ENCODE measurements at places on chromosomes 5 and 9.

DNA sequence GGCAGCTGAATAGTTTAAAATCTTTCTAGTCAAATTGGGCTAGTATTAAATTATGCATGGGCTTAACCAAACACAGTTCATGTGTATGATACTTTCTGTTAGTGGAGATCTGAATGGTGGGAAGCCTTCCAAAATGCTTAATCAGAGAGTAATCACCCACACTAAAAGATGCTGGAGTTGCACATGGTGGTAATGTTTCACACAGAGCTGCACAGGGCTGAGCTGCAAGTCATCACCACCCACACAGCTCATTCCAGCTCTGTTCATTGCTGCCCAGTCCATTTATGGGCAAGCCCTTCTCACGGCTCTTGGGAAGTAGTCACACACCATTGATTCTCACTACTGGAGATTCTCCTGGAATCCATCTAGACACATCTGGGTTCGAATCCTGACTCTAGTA is 351.5 kb upstream of the KCNN2 start:
- no peak for DNase-seq

DNA sequence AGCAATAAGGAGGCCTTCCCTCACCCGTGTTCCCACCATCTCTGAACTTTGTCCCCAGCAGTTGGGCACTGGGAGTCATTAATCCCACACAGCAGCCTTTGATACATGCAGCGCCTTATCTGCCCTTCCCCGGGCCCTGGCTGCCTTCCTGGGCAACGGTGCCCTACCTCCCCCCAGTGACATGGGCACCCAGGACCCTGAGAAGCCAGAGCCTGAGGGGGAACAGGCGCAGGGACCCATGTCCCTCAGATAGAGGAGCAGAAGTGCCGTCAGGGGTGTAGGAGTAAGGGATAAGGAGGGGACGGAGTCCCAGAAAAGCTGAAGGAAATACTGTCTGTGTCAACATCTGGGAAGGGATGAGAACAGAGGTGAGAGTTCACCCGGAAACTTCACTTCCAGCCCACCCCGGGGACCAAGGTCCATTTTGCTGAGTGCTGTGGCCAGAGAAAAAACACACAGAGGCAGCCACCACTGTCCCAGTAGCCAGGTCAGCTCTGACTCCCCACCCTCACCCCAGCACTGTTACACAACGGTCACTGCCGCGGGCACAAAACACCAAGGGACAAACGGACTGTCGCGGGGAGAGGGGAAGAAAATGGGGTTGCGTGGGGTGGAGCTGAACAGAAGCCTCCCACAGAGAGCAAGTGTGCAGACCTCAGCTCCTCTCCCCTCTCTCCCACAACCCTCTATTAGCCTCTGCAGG is 3.8 kb downstream of the PCDH1 start:
- no peak for DNase-seq

DNA sequence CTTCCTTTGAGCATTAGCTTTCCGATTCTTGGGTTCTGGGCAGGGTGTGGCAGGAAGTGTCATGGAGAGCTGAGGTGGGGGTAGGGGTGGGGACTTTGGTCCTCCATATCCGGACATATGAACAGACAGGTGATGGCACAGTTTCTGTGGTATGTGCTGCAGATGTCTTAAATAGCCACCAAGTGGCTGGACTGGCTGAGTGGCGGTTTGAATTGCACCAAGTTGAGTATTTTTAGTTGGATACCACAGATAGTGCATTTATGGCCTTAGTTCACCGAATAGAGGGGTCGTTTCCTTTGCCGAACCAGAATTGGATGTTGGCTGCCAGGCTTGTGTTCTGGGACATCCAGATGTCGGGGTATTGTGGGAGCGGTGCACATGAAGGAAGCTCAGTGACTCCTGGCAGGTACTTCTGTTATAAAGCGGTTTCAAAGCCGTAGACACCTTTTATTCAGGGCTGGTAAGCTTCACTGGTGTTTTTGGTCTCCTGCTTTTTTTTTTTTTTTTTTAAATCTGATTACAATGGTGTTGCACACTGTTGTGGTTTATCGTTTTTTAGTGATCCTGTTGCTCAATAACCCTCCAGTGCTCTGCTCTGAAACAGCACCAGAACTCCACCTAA is 15.1 kb upstream of the TNFAIP8 start:
- no peak for DNase-seq

- DNase-seq: no peak
Observed at GRCh38 chr5:28329176-28329575, 1290.8 kb upstream of the CDH9 start.

DNA sequence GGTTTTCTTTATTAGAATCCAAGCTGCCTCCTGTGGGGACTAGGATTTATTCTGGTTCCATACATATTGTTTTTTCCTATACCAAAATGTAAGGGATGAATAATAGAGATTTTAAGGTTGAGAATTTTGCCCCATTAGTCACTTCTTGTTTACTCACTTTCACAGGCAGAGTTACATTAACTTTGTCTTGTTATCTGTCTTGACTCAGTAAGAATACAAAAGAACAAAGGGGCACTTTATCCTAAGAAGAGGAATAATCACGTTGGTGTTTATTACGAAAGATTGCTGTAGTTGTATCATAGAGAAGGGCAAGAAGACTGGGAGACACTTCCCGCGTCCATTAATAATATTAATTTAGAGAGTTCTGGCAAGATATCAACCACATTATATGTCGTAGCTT is 599.7 kb upstream of the FTMT start:
- no peak for DNase-seq

GRCh38 chr9:19288081-19288480 is 57.6 kb downstream of the DENND4C start:
- DNase-seq: no peak

DNA sequence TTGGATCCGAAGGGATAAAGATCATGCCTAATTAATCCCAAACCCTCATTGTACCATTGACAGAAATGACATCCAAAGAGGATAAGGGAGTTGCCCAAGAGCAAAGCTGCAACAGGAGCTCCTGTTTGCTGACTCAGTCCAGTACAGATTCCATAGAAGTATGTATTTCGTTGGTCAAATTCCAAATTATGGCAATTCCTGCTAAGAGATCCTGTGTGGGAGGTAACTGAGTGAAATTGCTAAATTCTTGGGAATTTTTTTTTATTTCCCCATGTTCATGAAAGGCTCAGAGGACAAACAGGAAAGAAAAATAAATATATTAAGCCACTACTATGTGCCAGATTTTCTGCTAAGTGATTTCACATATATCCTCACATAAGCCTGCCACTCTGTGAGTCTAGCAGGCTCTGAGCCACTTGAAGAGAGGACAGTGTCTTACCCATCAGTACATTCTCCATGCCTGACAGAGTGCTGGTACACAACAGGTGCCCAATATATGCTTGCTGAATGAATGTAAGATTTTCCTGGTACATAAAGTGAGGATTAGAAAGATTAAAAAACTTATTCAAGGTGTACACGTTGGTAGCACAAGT is 132.7 kb downstream of the GLIS3 start:
- DNase-seq: no peak

DNA sequence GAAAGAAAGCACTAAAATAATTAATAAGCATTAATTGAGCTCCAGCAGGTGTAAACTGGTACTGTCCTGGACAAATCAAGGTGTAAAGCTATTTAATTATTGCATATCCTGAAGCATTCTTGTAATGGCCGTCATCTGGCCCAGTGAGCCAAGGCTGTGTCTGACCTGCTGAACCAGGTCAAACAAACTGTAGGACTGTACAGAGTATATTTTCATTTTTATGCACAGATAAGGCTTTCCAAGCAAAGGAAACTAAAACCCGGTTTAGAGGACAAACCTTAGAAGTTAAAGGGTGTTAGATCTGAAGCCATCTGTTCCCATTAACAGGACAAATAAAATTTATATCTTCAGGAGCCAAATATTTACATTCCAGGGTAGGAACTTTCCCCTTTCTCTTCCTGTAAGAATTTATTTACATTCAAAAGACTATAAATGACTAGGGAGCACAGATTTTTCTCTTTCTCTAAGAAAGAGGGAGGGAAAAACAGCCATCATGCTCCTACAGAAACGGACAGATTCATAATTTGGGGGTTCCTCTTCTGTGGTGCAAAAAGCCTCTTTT is 69.8 kb downstream of the ESM1 start:
- no peak for DNase-seq

- no peak for DNase-seq
Observed at GRCh38 chr9:2613730-2614271, 7.8 kb upstream of the VLDLR start.

DNA sequence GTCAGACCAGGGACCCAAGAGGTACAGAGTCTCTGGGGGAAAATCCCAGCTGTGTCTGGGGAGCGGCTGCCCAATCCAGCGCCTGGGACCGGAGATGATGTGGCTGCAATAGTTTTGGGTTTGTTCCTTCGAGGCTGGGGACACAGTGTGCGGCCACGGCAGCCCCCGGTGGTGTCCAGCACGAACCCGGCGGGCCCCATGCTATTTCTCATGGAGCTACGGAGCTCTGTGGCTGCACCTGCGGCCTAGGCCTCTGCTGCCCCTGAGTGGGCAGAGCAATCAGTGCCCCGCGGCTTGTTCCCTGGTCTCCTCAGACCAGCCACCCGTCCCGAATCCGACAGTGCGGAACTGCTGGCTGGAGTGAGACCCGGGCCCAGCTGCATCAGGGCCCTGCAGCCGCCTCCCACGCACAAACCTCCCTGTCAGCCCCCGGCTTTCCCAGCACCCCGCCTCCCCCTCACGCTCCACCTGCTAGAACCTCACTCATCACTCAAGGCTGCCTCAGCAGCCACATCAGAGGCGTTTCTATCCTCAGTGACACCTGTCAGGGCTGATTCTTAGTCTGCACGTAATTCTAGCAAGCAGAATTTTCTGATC is 29.0 kb downstream of the SARDH start:
- peak; percentile 47 for DNase-seq

DNA sequence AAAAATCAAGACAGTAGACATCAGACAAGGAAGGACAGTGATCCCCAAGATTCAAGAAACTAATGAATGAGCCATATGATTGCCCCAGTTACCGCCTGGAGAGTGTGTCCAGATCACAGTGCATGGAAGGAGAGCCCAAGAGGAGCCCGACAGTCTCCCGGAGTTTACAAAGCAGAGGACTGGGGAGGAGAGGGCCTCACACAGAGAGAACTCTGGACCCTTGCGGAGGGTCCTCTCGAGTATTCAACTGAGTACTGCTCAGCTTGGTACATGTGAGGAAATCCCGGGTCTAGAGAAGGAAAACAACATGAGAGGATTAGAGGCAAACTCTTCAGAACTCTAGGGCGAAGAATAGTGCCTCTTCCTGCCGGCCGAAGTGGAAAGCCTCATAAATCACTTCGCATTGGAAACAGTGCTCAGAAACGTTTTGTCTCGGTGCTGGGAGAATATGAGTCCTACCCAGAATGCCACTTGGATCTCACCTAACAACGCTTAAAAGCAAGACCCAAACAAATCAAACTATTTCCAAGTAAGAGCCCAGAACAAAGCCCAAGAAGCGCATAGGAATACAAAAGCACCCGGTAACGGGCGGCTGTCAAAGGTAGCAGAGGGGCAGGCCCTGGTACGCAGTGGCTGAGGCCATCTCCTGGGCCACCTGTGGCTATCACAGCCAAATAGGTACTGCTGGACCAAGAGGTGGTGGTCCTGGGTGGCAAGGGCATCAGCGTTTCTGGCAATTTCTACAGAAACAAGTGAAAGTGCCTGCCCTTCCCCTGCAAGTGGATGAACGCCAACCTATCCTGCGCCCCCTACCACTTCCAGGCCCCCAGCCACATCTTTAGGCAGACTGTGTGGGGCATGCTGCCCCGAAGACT is 36.0 kb downstream of the FAM78A start:
- DNase-seq: no peak

DNA sequence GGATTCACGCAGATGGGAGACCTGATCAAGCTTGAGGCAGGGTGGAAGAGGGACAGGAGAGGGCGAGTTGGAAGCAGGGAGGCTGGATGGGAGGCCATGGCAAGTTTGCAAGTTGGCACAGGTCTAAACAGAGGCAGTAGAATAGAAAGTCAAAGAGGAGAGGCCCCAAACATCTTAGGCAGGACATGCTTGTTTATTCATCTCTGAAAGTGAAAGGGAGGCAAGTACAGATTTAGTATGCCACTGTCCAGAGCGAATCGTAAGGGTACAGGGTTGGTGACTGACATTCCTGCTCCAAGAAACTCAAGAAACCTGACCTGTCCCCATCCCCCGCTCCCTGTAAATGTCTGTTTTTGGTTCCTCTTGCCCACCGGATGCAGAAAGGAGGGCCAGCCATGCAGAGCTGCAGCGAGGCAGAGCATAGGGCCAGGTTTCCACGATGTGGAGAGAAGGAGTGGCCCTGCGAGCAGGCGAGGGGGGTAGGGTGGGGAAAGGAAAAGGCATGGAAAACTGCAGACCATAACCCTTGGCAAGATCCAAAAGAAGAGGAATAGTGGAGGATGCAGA is 96.2 kb upstream of the BOD1 start:
- DNase-seq: no peak

DNA sequence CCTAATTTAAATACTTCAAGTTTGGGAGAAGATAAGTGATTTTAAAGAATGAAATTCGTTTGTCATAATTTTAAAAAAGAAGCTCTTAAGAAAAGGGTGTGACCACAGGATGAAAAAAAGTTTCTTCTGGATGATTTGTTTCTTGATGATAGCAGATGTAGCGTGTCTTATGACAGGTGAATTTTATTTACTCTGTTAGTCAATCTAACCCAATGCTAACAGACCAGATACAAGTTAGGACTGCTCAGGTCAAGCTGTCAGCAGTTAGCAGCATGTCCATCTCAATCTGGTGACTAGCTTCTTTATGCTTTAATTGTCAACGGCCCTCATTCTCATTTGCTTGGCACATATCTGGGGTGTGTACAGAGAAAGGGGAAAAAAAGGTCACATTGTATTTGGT is 456.0 kb downstream of the BNC2 start:
- DNase-seq: no peak

- no peak for DNase-seq
Observed at GRCh38 chr9:81410201-81410600, 279.1 kb downstream of the TLE1 start.

GRCh38 chr9:69760278-69760610 is 433 bp upstream of the PTAR1 start:
- DNase-seq: no peak

- DNase-seq: no peak
Observed at GRCh38 chr9:20477940-20478620, 144.2 kb downstream of the MLLT3 start.

DNA sequence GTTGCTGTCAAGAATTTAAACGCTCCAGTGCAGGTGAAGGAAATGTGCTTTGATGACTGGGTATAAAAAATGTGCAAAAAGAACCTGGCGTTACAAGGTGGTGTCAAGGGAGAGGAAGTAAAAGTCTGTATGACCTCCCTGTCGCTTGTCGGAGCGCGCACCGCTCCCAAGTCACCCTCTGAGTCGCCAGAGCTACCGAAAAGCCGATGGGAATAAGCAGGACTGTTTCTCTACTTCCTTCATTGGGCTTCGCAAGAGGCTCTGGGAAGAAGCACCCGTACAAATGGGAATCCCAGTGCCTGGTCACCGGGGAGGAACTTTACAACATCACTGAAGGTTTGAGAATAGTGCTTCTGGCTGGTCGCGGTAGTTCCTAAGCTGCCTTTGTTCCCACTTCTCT is 1.3 kb upstream of the DMRT2 start:
- no peak for DNase-seq

GRCh38 chr9:131234799-131235479 is 41.4 kb downstream of the FAM78A start:
- DNase-seq: no peak

GRCh38 chr5:145835848-145836239 is 702 bp upstream of the PRELID2 start:
- no peak for DNase-seq

All from activated naive CD8-positive, alpha-beta T cell treated with anti-CD3 and anti-CD28 coated beads, Interleukin-2, amount 50 U/mL, for 16 hours (primary cell).